ENCODE measurements at places on chromosomes 1 and 21.

- DNase-seq, result peak; percentile 37
These were observed 2.5 kb downstream of the ADAR start for GRCh38 chr1:154605534-154605933.

- peak; percentile 95 for DNase-seq
These were observed at the start of the genes TAF5L and URB2 for GRCh38 chr1:229625915-229626831. Gene TAF5L, minus strand, starts transcription at chr1:229626122. Its CDS starts 11,640 bp downstream, at chr1:229614482. Gene URB2, plus strand, starts transcription at chr1:229626247. Its CDS starts 1,387 bp downstream, at chr1:229627634.

- DNase-seq, result no peak
These were observed 110.5 kb upstream of the USH2A start for GRCh38 chr1:216533776-216534175.

- no peak for DNase-seq
These were observed 31.0 kb upstream of the ZBTB18 start for GRCh38 chr1:244019982-244020485.

GRCh38 chr1:165352442-165353293 is 3.8 kb downstream of the LMX1A start:
- no peak for DNase-seq

DNA sequence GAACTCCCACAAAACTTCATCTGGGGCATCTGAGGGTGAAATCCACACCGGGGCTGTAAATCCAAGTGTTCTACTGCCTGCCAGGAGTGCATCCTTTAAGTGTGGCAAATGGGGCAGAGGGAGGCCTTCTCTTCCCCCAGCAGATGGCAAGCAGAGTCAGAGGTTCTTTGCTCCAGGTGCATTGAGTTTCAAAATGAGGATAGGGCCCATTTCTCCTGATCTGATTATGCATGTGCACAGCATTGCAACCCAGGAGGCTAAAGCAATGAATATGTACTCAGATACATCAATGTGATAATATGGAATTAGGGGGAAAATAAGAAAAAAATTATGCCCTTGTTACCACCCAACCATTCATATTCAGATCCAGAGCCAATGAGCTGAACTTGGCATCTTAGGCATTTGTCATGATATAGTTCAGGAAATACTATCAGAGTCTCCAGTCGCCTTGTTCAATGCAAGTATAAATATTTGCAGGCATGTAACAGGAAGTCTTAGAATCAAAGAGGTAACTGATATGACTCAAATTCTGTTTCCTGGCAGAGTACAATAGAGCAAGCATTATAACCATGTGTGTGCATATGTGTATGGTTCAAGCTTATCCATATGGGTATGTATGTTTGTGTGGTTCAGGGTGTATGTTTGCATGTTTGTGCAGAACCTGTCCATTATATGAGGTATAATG is 473.8 kb upstream of the PKN2 start:
- DNase-seq, result no peak

- DNase-seq, result no peak
These were observed 2.7 kb downstream of the CHI3L1 start for GRCh38 chr1:203183828-203184227.

DNA sequence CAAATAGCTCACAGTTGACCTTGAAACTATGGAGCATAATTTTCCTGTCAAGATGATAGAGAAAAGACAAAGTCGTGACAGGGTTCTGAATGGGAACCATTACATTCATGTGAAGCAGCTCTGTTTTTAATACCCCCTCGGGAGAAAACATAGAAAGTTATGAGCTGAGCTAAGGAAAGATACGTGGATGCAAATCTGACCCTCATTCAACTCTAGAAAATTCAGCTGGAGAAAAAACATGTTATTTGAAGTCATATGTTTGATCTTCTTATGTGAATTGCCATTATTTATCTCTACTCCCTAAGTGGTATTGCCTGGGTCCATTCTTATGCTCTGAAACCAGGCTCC is 48.0 kb upstream of the LRRC52 start:
- DNase-seq, result no peak

DNA sequence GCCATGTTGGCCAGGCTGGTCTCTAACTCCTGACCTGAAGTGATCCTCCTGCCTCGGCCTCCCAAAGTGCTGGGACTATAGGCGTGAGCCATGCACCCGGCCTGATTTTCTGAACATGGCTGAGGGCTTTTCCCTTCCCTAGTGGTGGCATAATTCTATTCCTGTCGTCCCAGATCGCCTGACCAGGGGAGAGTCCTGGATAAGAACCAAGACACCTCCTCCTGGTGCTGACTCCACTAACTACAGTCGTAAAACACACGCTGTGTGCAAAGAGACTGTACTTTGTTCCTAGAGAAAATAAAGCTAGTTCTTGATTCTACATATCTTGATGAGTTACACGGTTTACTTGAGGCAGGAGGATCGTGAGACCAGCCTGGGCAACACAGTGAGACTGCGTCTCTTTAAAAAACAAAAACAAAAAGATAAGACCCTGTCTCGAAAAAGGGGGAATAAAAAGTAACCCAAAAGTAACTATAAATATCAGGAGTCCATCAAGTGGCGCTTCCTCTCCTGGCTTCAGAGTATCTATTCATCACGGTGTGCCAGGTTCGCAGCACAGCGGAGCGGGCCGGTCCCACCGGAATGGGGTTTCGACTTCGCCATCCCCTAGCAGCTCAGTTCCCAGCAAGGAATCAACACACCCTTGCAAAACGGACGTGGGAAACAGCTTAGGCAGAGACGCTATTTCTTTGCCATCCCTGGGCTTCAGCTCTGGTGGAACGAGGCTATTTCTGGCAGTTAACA is 973 bp downstream of the SDF4 start:
- DNase-seq, result peak; percentile 47

DNA sequence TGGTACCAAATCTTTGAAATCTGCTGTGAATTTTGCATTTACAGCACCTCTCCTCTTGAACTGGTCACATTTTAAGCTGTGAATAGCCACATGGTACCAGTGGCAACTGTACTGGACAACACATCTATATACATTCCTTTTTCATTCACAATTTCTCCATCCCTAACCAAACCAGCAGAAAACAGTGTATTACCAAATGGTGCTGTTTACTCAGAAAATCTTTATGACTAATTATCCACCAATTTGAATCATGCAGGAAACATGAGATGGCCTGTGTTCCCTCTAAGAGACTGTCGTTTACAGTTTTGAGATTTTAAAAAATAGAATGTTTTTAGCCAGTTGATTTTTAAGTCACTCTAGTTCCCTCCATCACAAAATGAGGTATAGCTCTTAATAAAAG is 17.6 kb upstream of the CCT8 start:
- peak; percentile 80 for DNase-seq

GRCh38 chr1:227263869-227264268 is 54.4 kb downstream of the CDC42BPA start:
- DNase-seq, result no peak

GRCh38 chr1:210815641-210816550 is 318.1 kb downstream of the KCNH1 start:
- no peak for DNase-seq

DNA sequence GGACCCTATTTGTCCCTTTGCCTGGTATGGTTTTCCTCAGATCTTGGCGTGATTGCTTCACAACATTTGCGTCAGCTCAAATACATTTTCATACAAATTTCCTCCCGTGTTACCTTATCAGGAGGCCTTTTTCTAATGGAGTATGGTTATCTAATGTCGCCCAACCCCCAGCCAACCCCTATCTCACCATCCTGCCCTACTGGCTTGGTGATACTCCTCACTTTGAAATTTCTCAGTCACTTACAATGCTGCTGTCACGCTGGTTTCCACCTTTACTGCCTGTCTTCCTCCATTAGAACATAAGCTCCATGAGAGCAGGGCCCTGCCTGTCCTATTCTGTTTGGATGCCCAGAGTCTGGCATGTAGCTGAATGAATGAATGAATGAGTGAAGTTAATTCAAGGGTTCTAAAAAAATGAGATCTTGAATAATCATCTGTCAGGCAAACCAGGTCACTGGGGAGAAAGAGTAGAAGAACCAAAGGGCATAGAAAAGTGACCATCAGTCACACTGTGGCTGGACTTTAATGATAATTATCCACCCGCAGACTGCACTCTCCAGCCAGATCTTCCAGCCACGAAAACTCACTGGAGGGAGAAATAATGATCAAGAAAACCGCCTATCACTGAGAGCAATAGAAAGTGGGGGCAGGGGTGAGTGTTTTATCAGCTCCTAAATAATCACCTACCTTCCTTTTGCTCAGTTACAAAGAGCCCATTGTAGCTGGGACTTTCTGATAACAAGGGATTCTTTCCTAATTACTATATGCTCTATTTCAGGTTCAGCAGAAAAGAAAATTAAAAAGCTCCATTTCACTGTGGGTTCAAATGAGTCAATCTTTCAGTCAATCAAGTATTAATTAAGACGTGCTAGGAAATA is 21.3 kb downstream of the KIAA0040 start:
- no peak for DNase-seq

DNA sequence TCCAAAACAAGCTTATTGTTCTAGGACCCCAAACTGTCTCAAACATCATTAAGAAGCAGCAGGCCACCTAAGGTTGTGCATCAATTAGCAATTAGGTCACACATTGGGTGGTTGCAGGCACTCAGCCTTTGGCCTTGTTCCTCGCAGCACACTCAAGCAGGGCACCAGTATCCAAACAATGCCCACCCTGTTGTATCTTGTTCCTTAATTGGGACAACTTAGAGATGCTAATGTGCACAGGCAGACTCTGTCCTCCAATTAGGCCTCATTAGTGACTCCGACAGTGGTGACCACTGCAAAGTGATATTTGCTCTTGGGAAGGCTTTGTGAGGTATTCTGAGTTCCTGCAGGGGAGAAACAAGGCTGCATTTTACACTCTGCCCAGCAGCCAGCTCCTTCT is 515.1 kb upstream of the PTBP2 start:
- DNase-seq, result no peak

DNA sequence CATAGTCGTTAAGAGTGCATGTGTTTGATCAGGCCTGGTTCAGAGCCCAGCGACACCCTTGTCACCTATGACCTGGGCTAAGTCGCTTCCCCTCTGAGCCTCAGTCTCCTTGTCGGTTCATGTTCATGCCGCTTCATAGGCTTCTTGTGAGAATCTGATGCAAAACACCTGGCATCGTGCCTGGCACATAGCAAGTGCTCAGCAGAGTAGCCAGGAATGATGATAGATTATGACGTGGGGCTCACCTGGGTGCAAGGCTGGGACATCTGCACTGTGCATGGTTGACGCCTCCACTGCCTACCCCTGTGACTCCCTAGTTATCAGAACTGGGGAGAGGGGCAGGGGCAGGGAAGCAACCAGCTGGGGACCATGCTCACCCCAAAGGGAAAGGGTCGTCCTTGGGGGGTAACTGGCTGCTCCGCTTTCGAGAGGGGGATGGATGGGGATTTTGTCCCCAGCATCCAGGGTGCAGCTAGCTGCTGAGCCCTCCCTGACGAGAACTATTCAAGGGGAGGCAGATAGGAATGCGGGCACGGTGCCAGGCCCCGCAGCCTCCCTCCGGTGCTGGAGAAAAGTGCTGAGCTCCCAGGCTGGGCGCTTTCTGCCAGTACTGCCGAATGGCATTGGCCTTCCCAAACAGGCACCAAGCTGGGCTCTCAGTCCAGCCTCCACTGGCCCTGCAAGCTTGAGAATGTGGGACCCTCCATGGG is 9.3 kb downstream of the EFHD2 start:
- no peak for DNase-seq

- no peak for DNase-seq
These were observed 94.6 kb downstream of the TGFB2 start for GRCh38 chr1:218439541-218440295.

GRCh38 chr1:2612591-2613365 is 20.0 kb downstream of the MMEL1 start:
- no peak for DNase-seq

GRCh38 chr1:116693759-116694480 is 26.4 kb upstream of the IGSF3 start:
- no peak for DNase-seq

- no peak for DNase-seq
These were observed 62.7 kb downstream of the CAPN2 start for GRCh38 chr1:223775054-223775453.

- DNase-seq, result peak; percentile 47
These were observed 33.5 kb downstream of the XKR8 start for GRCh38 chr1:27993241-27993640.

- DNase-seq, result no peak
These were observed 4.4 kb downstream of the B4GALT3 start for GRCh38 chr1:161172776-161173376.

GRCh38 chr1:226176870-226177269 is 9.7 kb downstream of the ACBD3 start:
- DNase-seq, result no peak

GRCh38 chr1:18326211-18326897 is 154.4 kb upstream of the KLHDC7A start:
- no peak for DNase-seq
